ENCODE measurements at places on chromosomes 2 and 18.

DNA sequence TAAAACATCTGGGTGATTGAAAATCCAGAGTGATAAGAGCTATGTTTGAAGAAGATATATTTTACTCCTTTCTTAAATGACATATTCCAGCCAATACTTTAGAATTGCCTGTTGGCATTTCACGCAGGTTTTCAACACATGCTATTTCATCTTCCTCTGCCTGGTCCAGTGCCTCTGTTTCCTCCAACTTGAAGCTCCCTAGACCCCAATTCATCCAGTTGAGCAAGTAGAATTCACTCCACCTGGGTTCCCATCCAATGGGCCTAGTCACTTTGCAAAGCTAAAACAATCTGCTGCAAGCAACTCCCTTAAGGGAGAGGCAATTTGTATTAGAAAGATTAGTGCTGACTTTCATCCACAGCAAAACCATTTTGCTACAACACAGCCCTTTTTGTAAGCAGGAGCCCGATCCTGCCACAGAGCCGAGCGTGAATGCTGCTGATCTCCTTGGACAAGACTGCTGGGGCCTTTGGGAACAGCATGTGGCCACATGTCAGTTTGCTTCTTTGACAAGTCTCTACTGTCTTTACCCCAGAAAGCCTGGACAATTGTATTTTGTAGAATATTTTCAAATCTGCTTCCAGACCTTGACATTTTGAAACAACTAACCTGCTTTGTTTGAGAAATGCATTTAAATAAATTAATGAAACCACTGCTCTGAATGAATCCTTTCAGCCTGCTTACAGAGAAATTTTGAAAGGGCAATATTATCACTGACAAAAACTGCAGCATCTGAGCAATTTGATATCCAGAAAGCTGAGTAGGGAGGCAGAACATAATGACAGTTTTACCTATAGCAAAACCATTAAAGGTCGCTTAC is 259.1 kb downstream of the TDRD15 start:
- peak; percentile 12 for DNase-seq

DNA sequence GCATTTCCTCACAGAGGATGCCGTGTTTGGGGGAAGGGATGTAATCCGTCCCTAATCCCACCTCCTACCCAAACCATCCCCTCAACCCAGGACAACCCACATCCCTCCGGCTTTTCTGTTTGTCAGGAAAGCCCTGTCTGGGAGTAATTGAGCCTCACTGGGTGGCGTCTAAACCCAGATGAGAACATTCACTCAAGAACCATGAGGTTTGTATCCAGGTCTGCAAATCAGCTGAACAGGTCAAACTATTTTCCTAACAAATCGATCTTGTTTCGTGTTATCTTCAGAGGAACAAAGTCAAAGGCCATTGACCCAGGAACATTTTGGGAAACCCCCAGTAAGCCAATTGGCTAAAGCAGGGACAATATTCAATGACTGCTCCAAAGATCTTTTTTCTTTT is 25.7 kb downstream of the CYP27C1 start:
- no peak for DNase-seq

DNA sequence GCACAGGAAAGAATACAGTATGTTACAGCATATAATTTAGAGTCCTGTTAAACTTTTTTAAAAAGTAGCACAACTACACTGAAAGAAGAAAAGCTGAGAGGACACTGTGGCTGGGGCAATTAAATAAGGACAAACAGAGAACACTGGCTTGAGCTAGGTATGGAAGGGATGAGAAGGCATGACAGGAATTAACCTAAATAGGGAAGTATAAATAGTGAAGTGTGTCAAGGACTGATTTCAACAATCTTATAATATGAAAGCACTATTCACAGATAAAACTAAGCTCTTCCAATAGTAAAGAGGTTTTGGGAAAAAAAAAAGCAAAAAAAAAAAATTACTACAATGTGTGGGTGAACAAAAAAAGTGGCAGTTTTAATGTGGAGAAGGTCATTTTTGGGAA is 45.5 kb downstream of the PPP3R1 start:
- no peak for DNase-seq

GRCh38 chr18:12305211-12305610 is 2.8 kb upstream of the TUBB6 start:
- DNase-seq = no peak

DNA sequence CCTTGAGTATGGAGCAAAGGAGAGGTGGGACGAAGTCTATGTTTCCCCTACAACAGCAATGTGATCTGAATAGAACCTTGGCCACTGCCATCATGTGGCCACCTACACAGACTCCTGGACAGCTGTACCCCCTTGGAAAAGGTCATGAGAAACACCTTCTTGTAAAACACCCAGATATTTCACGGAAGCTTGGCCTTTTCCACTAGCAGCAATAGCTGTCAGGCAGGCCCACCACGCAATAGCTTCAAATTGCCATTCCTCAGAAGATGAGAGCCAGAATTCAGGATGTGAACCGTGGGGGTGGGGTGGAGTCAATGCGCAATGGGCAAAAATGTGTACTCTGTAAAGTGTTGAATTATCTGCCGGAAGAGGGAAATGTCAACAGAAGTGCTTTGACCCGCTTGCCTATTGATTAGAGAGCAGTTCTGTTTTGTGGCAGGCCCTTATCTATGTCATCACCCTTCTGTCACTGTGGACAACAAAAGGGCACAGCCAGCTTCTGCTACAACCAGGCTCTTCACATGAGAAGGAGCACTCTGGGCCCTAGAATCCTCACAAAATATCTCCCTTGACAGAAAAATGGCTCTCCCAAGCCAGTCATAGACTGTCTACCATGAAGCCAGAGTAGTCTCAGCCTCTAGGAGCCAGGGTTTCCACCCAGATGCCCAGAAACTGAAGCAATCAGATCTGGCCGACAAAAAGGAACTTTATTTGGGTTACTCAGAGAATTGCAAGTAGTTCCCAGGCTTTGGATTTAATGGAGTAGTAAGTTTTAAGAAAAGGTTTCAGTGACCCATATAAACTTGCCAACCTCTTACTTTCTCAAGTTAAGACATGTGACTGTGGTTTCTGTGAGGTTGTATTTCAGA is 9.5 kb downstream of the INPP1 start:
- no peak for DNase-seq

DNA sequence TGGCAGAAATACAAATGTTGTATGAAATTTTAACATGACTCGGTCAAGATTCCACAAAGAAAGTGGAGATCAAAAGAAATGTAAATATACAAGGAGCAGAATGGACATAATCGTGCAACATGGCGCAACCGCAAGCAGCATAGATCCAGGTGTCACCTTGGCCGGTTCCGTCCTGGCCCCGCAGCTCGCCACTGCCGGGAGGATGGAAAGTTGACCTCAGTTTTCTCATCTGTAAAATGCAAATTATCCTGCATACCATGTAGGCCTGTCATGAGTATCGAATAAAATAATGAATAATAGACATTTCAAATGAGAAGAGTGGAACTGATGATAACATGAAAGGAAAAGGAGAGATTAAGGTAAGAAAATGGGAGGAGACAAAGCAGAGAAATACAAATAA is 427.3 kb upstream of the SMIM21 start:
- DNase-seq = no peak

GRCh38 chr2:224027931-224028330 is 11.2 kb downstream of the SERPINE2 start:
- no peak for DNase-seq

GRCh38 chr2:6750411-6751158 is 115.1 kb downstream of the CMPK2 start:
- no peak for DNase-seq

DNA sequence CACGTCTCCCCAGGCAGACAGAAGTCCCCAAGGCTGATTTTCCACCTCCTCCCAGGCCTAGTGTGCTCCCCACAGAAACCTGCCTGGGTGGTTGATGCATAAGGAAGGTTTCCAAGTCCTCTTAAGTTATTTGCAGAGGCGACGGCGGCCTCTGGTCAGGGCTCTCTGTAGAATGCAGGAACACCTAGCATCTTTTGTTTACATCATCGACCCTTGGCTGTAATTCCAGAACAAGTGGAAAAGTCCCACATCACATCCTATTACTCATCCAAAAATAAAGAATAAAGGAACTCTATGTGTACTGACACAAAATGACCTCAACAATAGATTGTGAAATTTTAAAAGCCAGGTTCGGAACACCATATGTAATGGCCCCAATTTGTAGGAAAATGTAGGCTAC is 211.1 kb downstream of the ALPK2 start:
- DNase-seq = no peak

GRCh38 chr2:239078128-239078924 is 230.4 kb downstream of the TWIST2 start:
- no peak for DNase-seq

DNA sequence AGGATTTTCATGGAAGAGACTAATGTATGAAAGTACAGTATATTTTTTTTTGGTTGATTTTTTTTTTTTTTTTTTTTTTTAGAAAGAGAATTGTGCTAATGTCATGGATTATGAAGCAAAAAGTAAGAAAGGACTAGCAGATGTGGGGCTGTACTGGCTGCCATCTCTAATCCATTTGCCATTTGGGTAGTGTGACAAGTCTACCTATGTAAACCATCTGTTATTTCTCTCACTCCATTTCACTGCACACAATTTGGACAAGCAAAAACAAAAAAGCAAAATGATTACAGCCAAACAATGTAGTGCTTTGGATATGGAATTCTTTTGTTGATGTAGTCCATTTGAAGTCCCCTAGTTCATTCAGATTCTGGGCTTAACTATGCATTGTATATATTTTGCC is 1355.4 kb downstream of the LRP1B start:
- DNase-seq = no peak

DNA sequence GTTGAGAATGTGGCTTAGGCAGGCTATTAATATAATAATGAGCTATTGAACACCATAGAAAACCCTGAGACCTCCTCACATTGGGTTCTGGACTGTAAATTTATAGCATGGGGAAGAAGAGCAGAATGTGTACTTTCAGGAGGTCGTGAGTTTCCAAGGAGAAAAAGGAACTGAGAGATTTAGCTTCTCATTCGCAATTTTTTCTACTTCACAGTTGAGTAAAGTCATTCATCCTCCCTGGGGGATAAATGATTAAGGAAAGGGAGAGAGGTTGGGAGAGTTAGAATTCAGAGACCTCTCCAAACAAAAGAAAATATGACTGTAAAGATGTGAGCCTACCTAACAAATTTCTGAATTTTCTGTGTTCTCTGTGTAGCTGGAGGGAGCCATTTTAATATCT is 205.8 kb upstream of the CYRIA start:
- no peak for DNase-seq

- peak; percentile 82 for DNase-seq
Measured at GRCh38 chr2:98385050-98385699, 38.9 kb downstream of the CNGA3 start.

GRCh38 chr2:120949027-120949956 is 213.6 kb downstream of the GLI2 start:
- DNase-seq = no peak

GRCh38 chr2:210792000-210792399 is 235.6 kb downstream of the CPS1 start:
- DNase-seq = no peak

DNA sequence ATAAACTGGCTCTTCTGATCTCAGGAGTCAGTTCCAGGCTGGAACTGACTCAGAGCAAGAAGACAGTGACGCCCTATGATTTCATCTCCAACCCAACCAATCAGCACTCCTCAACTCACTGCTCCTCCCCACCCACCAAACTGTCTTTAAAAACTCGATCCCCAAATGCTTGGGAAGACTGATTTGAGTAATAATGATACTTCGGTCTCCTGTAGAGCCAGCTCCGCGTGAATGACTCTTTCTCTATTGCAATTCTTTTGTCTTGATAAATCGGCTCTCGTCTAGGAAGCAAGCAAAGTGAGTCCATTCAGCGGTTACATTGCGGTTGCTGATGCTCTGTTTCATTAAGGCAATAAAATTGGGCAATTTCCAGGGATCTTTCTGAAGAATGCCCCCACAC is 1025.3 kb upstream of the CNTNAP5 start:
- DNase-seq = no peak

Data from frontal cortex (tissue), 4 donors.